GDM1 (cell line): ENCODE measurements at places on chromosomes 11 and 22.
A peak's percentile ranks its signal among the peaks of the same experiment; 100 is the strongest.

GRCh38 chr22:27641049-27641795, 160.3 kb downstream of the MN1 start:
- DNase-seq: no peak

GRCh38 chr11:1953489-1954266, 6.5 kb downstream of the MRPL23 start:
- no peak for DNase-seq

GRCh38 chr22:48858121-48858520, 969.6 kb downstream of the BRD1 start:
- no peak for DNase-seq

GRCh38 chr22:50339945-50340879, 2.9 kb upstream of the PPP6R2 start:
- no peak for DNase-seq

DNA sequence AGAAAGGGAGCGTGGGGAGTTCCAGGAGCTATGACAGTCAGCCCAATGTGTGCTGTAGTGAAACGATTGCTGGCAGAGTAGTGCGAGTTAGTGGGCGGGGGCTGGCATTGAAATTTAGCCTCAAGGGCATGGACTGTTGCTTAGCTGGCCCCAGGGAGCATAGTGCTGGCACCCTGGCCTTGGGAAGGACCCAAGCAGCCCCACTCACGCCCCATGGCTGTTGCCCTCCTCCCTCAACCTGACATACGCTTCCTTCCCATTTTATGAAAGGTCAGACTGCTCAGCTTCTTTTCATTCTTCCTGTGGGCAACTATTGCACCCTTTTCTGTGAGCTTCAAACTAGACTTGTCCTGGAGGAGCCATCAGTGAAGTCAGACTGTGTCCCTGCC, 52.0 kb upstream of the SUSD2 start:
- DNase-seq: no peak

GRCh38 chr11:118612378-118612777, 5.0 kb downstream of the PHLDB1 start:
- no peak for DNase-seq

- no peak for DNase-seq
Observed at GRCh38 chr22:20729194-20729593, 44.7 kb upstream of the SERPIND1 start.

DNA sequence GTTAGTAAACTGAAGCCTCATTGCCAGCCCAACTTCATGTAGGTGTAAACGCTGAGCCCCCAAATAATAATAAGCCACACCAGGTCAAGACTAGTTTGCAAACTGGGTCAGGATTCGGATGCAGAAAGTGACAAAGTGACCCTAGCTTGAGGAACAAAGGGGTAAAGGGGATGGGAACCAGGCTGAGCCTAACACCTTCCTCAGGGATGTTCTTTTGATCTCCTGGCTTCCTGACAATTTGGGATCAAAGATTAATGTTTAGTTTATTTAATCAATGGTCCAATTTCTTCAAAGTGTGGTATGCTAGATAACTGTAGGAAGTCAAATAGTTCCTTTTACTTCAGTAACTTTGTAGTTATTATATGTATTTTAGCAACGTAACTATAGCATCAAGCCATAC, 9.9 kb downstream of the GLYATL1 start:
- DNase-seq: no peak

DNA sequence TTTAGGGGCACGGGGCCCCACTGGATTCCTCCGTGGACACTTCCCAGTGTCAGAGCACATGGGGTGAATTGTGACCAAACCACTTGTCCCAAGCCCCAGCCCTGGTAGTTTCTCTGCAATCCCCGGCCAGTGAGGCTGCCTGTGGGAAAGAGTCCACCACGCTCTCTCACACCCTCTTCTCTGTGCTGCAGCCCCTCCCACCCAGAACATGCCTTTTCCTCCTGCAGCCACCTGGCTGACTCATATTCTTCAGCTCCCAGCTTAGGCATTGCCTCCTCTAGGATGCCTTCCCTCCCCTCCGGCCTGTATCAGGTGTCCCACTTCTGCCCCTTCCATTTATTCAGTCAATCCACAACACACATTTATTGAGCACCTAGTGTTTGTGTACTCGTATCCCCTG, 5.4 kb upstream of the RPS6KB2 start:
- no peak for DNase-seq

GRCh38 chr11:134784046-134784445, 372.0 kb upstream of the B3GAT1 start:
- DNase-seq: no peak

DNA sequence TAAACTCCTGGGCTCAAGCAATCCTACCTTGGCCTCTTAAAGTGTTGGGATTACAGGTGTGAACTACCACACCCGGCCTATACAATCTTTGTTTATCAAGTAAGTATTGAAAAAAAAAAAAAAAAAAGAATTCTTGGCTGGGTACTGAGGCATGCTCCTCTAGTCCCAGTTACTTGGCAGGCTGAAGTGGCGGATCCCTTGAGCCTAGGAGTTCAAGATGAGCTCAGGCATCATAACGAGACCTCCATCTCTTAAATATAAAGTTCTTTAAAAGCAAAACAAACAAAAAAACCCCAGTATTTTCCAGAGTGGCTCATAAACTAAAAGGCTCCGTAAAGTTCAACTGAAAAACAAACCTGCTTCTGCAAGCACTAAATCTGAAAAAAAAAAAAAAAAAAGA, 50.3 kb upstream of the GAB2 start:
- no peak for DNase-seq

GRCh38 chr11:64344787-64345186, 4.8 kb downstream of the CCDC88B start:
- DNase-seq: no peak

GRCh38 chr22:42500836-42501179, 18.8 kb downstream of the RRP7A start:
- no peak for DNase-seq

GRCh38 chr22:31474743-31475142, 14.9 kb downstream of the EIF4ENIF1 start:
- no peak for DNase-seq

- no peak for DNase-seq
Observed at GRCh38 chr11:113173126-113173525, 141.3 kb upstream of the TTC12 start.

DNA sequence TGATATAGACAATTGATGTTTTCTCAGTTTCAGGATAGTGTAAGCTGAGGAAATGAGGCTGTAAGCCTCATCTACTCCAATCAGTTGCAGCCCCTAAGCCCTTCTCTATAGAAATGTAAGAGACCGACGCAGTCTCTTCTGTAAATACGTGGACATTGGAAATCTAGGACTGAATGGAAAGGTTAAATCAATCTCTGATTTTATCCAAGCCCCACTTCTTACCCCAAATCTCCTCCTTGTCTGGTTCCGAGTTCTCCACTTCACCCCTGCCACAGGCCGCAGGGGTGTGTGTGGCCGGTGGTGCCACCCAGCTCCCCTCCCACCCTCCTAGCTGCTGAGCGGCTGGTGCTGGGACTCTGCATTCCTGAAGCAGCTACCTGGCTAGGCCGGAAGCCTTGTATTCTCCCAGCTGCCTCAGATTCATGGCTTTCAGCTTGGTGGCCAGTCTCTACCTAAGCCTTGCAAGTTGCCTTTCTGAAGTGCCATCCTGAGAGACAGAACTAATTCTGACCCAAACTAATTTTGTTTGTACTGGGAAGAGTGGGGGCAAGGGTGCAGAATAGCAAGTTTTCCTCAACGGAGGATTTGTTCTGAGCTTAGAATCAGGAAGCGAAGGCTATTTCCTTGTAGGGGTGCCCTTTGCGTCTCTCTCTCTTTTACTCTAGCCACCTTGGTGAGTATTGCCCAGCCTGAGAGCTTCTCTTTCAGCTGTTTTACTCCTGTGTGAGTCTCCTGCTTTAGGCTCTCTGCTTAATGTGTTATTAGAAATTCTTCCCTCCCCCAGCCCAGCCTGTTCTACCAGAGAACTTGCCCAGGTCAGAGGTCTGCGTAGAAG, 749 bp downstream of the VWA5A start:
- DNase-seq: no peak

- DNase-seq: peak; percentile 27
Observed at GRCh38 chr11:87397011-87397865, 359.5 kb downstream of the TMEM135 start.

DNA sequence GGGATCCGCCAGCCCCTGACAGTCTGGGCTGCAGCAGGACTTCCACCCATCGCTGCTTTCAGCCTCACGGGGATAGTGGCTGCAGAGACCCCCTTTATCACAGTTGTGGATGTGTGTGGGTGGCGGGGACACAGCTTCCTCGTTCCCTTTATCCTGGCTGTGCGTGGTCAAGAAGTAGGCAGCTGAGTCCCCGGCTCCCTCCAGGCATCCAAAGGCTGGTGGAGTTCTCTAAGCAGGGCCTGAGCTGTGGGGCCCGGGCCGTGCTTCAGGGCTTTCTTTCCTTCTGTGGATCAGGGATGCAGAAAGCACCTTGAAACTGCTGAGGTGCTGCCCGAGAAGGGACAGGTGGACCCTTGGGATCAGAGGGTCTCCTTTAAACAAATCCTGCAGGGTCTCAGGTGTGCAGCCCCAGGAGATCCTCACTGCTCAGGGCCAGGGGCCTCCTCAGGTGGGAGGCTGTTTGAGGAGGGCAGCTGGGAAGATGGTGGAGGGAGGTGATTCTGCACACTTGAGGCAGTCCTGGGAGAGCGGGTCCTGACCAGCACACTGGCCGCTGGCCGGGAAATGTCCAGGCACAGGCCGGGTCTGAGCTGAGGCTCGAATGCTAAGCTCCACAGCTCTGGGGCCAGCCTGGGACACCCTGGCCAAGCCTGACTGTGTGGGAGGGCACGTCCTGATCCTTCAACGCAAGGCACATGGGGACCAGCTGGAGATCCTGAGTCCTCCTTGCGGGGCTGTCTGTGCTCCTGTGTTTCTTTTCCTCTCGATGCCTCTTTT, 1024.3 kb downstream of the BRD1 start:
- no peak for DNase-seq

GRCh38 chr11:64933935-64934681, 1.6 kb downstream of the GPHA2 start:
- no peak for DNase-seq

DNA sequence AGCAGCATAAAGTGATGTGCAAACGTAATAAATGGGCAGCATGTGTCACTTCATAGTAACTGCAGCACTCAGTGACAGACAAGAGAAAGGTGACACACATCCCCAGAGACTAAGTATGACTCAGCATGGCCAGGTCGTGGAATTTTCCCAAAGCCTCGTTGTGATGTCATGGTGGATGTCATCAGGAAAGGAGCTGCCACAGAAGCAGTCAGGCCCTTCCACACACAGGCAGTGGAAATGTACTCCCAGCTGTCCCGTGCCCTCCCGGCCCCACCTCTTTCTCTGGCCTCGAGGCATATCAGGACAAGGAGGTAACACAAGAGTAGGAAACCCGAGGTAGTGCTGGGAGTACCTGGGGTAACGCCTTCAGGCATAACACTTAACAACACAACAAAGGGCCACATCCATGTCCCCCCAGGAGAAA, 8.1 kb downstream of the PC start:
- DNase-seq: no peak

DNA sequence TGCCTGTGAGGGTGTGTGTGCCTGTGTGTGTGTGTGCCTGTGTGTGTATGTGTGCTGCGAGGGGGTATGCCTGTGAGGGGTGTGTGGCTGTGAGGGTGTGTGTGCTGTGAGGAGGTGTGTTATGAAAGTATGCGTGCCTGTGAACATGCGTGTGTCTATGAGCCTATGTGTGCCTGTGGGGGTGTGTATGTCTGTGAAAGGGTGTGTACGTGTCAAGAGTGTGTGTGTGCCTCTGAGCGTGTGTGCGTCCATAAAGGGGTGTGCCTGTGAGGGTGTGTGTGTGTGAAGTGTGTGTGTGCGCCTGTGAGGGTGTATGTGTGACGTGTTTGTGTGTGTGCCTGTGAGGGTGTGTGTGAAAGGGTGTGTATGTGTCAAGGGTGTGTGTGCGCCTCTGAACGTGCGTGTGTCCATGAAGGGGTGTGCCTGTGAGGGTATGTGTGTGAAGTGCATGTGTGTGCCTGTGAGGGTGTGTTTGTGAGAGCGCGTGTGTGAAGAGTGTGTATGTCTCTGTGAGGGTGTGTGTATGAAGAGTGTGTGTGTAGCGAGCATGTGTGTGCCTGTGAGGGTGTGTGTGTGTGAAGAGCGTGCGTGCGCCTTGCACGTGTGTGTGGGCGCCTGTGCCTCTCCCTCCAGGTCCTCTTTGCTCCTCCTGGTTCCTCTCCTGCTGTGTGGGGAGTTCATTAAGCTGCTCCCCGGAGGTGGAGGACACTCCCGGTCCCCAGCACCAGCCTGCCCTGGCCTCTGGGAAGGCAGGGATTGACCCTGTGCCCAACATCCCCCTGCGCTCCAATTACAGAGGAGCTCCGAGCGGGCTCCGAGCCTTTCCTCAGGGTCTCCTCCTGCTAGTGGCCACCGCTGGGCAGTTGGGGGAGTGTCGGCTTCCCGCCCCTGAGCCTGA, 53.3 kb downstream of the CACNA1I start:
- DNase-seq: no peak

DNA sequence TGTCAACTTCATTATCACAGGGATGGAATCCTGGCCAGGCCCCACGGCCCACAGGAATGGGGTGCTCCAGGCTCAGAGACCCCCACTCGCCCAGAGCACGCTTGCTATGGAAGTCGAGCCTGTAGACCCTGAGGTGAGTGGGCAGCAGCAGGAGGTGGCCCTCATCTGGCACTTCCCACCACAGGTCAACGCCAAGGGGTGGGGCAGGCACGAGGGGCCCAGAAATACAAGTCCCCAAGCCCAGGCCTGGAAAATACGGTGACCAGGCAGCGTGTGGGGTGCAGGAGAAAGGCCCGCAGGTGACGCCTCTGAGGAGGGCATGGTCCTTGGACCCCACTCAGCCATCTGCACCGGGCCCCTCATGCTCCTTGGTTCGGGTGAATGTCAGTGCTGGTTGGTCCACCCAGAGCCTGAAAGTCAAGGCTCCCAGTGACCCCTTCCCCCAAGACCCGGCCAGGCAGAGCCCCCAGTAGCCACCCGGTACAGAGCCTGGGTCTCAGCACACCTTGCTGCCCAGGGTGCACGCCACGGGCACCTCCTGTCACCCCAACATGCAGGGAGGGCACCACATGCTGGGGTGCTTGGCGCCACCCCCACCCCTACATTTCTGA, 2.4 kb downstream of the MOB2 start:
- DNase-seq: no peak

- no peak for DNase-seq
Observed at GRCh38 chr11:122319691-122320620, 203.9 kb upstream of the BLID start.

DNA sequence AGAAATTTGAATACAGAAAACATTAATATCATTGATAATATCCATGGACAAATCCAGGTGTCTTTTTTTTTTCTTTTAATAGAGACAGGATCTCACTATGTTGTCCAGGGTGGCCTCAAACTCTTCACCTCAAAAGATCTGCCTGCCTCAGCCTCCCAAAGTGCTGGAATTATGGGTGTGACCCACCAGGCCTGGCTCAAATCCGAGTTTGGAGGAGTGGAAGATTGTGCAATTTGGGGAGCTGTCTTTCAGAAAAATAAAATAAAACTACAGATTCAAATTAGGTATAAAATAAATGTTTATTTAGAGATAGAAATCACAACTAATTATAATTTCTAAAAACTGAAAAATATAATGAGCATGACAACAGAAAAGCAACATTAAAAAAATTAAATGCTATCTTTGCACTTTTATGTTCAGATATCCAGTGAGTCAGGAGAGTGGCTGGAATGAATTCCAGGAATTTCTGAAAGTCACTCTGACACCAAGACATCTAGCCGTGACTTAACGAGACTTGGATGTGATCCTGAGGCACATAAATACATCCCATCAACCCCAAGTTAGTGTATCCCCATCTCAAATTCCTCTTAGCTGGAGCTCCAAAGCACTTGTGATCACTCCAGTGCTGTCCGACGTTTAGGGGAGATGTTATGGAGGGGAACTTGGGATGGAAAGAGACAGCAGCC, 128.6 kb upstream of the THY1 start:
- DNase-seq: no peak

- no peak for DNase-seq
Observed at GRCh38 chr11:132784441-132784840, 747.9 kb downstream of the OPCML start.

- no peak for DNase-seq
Observed at GRCh38 chr11:70205766-70206165, 2.7 kb downstream of the FADD start.
